ENCODE measurements at places on chromosomes 11 and 22. TPM values are rescaled to one million over a fixed set of nuclear protein-coding genes. Genes with fewer than 3 reads are reported as not detected.

Gene RHOG
- 57.1 TPM for total RNA-seq

DNA sequence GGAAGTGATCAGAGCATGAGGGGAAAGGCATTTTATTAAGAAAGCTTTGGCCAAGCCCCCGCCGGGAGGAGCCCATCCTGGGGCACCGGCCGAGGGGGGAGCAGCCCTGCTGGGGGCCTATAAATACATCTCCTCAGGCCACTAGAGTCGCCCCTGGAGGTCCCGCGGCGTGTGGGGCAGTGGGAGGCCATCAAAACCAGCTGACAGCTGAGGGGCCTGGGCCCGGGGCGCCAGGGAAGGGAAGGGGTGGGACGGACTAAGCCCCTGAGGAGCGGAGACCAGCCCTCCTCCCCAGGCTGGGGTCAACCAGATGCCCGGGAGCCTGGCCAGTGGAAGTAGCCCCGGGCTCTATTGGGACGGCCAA lies 13.1 kb downstream of the SCARF2 start:
- DNase-seq, result no peak

DNA sequence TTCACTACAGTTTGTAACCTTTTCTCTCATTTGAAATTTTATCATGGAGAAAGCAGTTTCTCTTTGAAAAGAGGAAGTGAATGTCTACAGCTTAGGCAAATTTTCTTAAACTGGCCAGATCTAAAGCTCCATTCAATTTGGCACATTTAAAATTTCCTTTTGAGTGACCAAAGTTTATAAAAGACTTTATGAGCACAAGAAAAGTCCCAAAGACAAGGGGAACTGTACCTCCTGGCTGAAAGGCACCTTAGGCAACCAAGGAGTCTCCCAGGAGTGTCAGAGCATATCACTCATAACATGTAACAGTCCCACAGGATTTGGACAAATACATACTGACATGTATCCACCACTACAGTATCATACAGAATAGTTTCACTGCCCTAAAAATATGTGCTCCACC lies 41.3 kb downstream of the NARS2 start:
- DNase-seq, result no peak

Gene DNAL4
- total RNA-seq, result 21.5 TPM

GRCh38 chr11:119808407-119809185 lies 79.6 kb upstream of the NECTIN1 start:
- DNase-seq, result no peak

GRCh38 chr11:91041626-91042025 lies 818.8 kb upstream of the CHORDC1 start:
- no peak for DNase-seq

DNA sequence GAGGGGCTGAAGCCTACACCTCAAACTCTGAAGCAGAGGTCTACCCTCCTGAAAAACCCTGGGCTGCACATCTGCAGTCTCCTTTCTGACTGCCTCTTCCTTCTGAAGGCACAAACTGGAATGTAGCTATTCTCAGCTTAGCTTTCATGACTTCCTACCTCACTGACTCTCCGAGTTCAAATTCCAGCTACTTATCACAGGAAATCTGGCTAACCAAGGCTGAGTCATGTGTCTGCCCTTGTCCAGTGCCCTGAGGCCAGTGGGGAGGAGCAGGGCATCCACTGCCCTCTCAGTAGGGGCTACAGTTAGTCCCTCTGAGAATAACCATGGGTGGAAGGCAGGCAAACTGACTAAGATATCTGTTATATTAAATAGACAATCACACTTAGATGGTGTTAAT lies 29.2 kb downstream of the PDGFD start:
- DNase-seq, result peak; percentile 34

Gene SELENOM
- total RNA-seq, result 80.0 TPM

- DNase-seq, result no peak
Observed at GRCh38 chr22:35301372-35301874, 1.7 kb downstream of the TOM1 start.

- no peak for DNase-seq
Observed at GRCh38 chr11:83827940-83828554, 541.9 kb upstream of the CCDC90B start.

Gene OR51B2
- not detected for total RNA-seq

Gene LRRN4CL
- total RNA-seq, result 0.32 TPM

GRCh38 chr11:23846902-23847422 lies 649.9 kb upstream of the LUZP2 start:
- no peak for DNase-seq

Gene SCGB1D2
- total RNA-seq, result not detected

- DNase-seq, result no peak
Observed at GRCh38 chr22:19745155-19746101, 15.2 kb upstream of the TBX1 start.

Gene SPINDOC
- 21.7 TPM for total RNA-seq

DNA sequence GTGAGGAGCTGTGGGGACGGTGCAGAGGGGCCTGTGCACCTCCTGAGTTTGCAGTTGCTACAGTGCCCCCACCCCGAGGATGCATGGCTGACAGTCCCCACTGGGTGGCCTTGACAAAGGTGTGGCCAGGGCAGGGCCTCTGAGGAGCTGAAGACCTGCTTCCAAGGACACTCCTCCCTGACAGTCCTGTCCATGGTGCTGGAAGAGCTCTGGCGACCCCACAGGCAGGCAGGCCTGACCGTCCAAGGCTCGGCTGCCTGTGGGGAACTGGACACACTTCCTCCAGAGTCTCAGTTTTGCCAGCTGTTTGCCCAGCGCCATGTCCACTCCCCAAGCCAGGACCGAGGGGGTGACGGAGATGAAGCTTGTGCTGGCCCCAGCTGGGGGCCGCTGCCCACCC lies 32.7 kb downstream of the BRSK2 start:
- no peak for DNase-seq

DNA sequence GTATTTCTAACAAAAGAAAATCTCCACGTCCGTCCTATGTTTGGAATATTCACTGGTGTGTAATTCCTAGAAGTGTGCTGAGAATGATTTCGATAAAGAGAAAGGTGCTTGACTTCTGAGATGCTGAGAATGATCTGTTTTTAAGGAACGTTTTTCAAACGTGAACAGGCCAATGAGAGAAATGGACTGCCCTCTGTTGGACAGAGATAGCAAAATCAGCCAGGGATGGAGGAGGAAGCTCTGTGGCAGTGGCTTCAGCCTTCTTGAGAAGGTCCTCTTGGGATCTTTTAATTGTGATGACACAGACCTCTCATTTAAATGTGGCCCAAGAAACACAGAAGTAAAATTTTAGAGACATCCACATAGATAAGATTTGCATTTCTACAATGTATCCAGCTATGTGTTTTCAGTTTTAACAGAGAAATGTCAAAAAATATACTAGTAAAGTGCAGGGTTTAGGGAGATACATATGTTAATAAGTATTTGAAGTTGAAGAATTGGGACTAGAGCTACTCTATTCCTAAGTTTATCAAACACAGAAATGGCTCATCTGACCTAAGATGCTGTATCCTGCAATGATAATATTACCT lies 84.0 kb upstream of the RCN1 start:
- DNase-seq, result no peak

Gene RFPL3
- total RNA-seq, result not detected

DNA sequence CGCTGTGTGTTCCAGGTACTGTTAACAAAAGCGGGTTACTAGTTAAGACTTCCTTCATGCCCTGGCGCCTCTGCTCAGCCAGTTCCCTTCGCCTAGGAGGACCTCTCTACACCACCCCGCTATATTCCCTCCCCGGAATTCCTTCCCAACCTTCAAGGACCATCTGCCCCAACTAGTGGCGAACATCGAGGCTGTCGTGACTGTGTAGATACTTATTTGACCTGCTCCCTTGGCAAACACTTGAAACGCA lies 450 bp upstream of the BCL2L13 start:
- no peak for DNase-seq

DNA sequence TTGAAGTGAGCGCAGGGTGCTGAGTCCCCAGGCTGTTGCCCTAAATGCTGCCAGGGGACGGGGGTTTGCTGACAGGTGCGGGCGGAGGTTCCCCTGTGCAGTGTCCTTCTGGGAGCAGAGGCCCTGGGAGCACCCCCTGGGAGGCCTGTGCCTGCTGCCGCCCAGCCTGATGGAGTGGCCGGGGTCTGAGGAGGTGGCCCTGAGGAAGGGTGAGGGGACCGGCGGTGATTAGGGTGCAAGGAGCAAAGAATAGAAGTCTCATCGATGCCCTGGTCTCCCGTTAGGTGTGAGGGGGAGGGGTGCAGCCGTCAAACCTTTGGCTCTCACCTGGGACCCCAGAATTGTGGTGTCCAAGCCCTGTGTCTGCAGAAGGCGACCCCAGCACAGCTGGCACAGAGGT lies 1294.7 kb downstream of the BRD1 start:
- DNase-seq, result no peak

Gene UBQLNL
- total RNA-seq, result 0.67 TPM

Gene LDHAL6A
- not detected for total RNA-seq

All from left lung (tissue), 14 donors.